Sigmoid colon (tissue), 7 donors: ENCODE measurements at places on chromosomes 12 and 14. TPM values are rescaled to one million over a fixed set of nuclear protein-coding genes. Genes with fewer than 3 reads are reported as not detected.

DNA sequence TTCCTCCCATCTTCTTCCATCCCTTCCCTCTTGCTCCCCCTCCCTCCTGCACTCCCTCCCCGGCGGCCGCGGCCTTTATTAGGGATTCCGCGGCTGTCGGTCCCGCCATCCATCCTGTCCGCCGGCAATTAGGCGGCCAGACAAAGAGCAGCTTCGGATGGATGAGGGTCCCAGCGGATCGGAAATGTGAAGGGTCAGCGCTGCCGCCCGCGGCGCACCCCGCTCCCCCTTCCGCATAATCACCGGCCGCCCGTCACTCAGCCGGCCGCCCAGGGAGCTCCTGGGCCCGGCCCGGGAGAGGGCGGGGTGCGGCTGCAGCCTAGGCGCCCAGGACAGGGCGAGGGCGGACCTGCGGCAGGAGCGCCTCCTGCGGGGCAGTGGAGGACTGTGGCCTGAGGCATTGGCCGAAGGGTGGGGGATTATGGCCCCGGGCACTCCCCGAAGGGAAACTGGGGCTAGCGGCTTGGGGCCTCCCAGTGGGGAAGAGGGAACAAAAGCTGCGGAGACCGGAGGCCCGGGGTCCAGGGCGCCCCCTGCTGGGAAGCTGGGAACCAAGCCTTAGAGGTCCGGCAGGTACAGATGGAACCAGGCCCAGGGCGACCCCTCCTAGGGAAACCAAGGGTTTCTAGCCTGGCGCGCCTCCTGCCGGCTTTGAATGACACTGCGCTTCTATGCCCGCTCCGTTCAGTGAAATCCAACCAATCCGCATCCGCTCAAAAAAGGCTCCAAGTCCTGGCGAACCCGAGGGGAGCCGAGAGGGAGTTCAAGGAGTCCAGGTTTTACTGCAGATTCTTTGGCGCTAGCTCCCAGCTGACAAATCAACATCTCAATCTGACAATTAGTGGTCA is 4.4 kb upstream of the DNAJC22 start:
- peak; percentile 87 for DNase-seq
- H3K4me3 ChIP-seq, result peak overlapping the region; percentile 50
- peaks cover 46% of the 10 kb centered on the region for H3K4me1 ChIP-seq

GRCh38 chr12:40194846-40195245 is 30.0 kb upstream of the LRRK2 start:
- DNase-seq, result no peak
- H3K27me3 ChIP-seq, result no peaks in the 10 kb centered on the region
- no peak overlapping the region for H3K27ac ChIP-seq
- no peak overlapping the region for H3K4me3 ChIP-seq
- H3K36me3 ChIP-seq, result no peaks in the 10 kb centered on the region

DNA sequence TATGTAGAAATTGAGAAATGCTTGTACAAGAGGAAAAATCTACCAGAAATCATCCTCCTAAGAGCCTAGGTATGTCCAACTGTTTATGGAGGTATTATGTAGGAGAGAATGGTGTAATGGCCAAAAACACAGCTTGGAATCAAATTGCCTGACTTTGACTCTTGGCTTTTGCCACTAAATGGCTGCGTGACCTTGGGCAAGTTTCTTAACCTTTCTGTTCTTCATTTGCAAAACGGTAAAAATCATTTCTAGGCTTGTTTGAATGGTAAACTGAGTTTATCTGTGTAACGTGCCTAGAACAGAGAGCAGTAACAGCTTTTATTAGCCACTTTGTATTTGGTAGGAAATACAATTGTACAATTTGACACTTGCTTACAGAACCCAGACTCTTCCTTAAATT is 4.9 kb upstream of the GRIP1 start:
- H3K4me1 ChIP-seq, result peaks cover 9% of the 10 kb centered on the region
- no peak for DNase-seq
- no peaks in the 10 kb centered on the region for H3K27me3 ChIP-seq
- H3K27ac ChIP-seq, result no peak overlapping the region
- no peak overlapping the region for H3K4me3 ChIP-seq

- H3K36me3 ChIP-seq, result no peaks in the 10 kb centered on the region
- H3K27me3 ChIP-seq, result no peaks in the 10 kb centered on the region
- DNase-seq, result no peak
- no peak overlapping the region for H3K27ac ChIP-seq
- no peaks in the 10 kb centered on the region for H3K4me1 ChIP-seq
Observed at GRCh38 chr12:25376985-25377384, 126.3 kb upstream of the KRAS start.

DNA sequence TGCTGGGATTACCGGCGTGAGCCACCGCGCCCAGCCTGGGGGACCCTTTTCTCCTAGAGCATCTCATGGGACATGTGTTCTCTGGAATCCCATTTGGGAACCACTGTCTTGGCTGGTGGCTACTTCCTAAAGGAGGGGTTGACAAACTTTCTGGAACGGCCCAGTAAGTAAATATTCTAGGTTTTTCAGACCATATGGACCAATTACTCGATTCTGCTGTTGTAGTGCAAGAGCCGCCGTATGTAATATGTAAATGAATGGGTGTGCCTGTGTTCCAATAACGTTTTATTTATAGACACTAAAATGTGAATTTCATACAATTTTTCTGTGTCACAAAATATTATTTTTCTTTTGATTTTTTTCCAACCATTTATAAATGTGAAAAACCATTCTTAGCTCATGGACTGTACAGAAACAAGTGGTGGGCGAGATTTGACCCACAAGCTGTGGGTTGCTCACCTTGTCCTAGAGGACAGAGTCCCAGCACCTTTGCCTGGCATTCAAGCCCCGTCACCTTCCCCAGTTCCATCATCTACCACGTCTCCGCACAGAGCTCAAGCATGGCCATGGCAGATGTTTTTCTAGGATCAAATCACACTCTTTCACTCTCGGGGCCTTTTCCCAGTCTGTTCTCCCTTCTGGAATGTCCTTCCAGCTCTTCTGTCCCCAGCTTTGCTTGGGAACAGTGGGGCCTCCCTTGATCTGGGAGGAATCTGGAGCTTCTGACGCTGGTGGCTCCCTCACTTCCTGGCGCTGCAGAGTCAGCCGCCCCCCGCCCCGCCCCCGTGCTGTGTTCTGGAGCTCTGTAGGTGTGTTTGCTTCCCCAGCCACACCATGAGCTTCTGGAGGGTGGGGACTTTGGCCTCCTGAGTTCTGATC is 17.9 kb upstream of the RCOR1 start:
- H3K4me1 ChIP-seq, result no peaks in the 10 kb centered on the region
- H3K36me3 ChIP-seq, result no peaks in the 10 kb centered on the region
- no peak overlapping the region for H3K27ac ChIP-seq
- H3K4me3 ChIP-seq, result no peak overlapping the region

GRCh38 chr12:112964915-112965314 is 13.4 kb upstream of the OAS2 start:
- H3K27ac ChIP-seq, result no peak overlapping the region
- no peaks in the 10 kb centered on the region for H3K27me3 ChIP-seq
- no peaks in the 10 kb centered on the region for H3K4me1 ChIP-seq
- H3K4me3 ChIP-seq, result no peak overlapping the region
- H3K36me3 ChIP-seq, result no peaks in the 10 kb centered on the region

DNA sequence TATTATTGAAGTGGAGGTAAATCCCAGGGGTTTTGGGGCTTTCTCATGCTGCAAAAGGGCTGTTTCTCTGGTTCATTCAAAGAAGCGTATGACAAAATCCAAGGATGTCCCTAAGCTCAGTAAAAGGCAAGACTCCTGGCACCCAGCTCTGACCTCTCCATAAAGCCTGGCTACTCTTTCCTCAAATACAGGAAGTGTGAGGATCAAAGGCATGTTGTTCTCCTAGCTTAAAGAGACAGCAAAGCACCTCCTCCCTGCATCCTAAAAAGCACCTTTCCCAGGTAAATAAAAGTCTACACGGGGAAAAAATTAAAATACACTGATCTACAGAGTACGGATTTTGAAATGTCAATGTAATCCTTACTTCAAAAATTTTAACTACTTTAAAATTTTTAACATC is 118.6 kb downstream of the LMNTD1 start:
- H3K27me3 ChIP-seq, result no peaks in the 10 kb centered on the region
- H3K36me3 ChIP-seq, result no peaks in the 10 kb centered on the region
- no peak overlapping the region for H3K27ac ChIP-seq
- peaks cover 28% of the 10 kb centered on the region for H3K4me1 ChIP-seq

GRCh38 chr14:48914382-48914781 is 671.8 kb downstream of the RPS29 start:
- H3K36me3 ChIP-seq, result no peaks in the 10 kb centered on the region
- H3K4me1 ChIP-seq, result no peaks in the 10 kb centered on the region
- H3K4me3 ChIP-seq, result no peak overlapping the region
- H3K27me3 ChIP-seq, result no peaks in the 10 kb centered on the region

- peak overlapping the region; percentile 68 for H3K4me3 ChIP-seq
- peak overlapping the region; percentile 58 for H3K27ac ChIP-seq
- no peak for DNase-seq
Observed at GRCh38 chr14:101781240-101782061, 19.9 kb downstream of the PPP2R5C start.

- H3K4me1 ChIP-seq, result no peaks in the 10 kb centered on the region
- H3K4me3 ChIP-seq, result no peak overlapping the region
- DNase-seq, result no peak
Observed at GRCh38 chr12:130796985-130797686, 41.9 kb downstream of the STX2 start.

GRCh38 chr12:3130057-3130830 is 53.1 kb downstream of the TSPAN9 start:
- no peak overlapping the region for H3K4me3 ChIP-seq
- no peak for DNase-seq
- no peaks in the 10 kb centered on the region for H3K36me3 ChIP-seq
- H3K4me1 ChIP-seq, result peaks cover 20% of the 10 kb centered on the region

GRCh38 chr12:22334410-22335100 is at the start of gene ST8SIA1:
Gene ST8SIA1, minus strand, starts transcription at chr12:22334707. Its CDS starts 475 bp downstream, at chr12:22334232.
- no peaks in the 10 kb centered on the region for H3K36me3 ChIP-seq
- DNase-seq, result peak; percentile 82

DNA sequence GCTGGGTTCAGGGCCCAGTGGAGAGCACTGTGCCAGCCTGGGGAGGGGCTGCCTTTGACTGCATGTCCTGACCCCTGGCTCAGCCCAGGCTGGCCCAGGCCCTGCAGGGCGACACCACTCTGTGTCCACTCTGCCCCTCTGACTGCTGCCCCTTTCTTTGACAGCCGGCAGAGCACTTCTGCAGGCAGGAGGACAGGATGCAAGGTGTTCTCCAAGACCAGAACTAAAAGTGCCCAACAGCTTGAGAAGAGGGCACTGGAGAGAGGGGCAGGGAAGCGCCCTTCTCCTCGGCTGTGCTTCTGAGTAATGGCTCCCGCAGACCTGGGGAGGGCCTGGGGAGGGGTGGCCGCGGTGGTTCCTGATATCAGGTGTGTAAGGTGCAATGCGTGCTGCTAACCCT is 72.7 kb downstream of the WDR20 start:
- peaks cover 12% of the 10 kb centered on the region for H3K36me3 ChIP-seq
- H3K4me3 ChIP-seq, result no peak overlapping the region
- H3K4me1 ChIP-seq, result no peaks in the 10 kb centered on the region
- H3K27ac ChIP-seq, result no peak overlapping the region

DNA sequence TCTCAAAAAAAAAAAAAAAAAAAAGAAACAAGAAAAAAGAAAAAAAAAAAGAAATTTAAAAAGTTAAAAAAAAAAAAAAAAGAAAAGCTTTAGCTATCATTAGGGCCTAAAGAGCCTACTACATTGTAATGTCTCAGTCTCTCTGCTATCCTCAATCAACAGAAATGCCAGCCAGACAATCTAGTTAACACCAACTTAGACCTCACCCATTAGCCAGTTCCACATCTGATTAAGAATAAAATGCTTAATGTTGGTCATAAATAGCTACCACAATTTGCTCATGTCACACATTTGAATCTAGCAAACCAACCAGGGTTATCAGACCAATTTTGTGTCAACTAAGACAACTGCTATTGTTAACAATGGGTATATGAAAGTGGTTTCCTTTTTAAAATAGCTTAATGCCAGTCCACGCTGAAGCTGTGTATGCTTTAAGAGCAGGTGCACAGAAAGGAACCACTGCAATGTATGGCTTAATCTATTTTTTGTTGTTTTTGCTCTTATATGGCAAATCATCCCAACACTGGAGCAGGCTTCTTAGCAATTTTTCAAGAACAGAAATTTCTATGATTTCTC is 45.5 kb upstream of the SELPLG start:
- no peak overlapping the region for H3K4me3 ChIP-seq
- H3K36me3 ChIP-seq, result peaks cover 14% of the 10 kb centered on the region
- H3K4me1 ChIP-seq, result peaks cover 65% of the 10 kb centered on the region
- DNase-seq, result no peak
- H3K27me3 ChIP-seq, result no peaks in the 10 kb centered on the region
- peak overlapping the region; percentile 68 for H3K27ac ChIP-seq

GRCh38 chr12:123100450-123100849 is 50.4 kb downstream of the PITPNM2 start:
- no peaks in the 10 kb centered on the region for H3K27me3 ChIP-seq
- no peak overlapping the region for H3K4me3 ChIP-seq
- no peaks in the 10 kb centered on the region for H3K36me3 ChIP-seq
- peaks cover 45% of the 10 kb centered on the region for H3K4me1 ChIP-seq

GRCh38 chr12:72957454-72957853 is 685.3 kb downstream of the TRHDE start:
- no peak overlapping the region for H3K4me3 ChIP-seq
- no peak overlapping the region for H3K27ac ChIP-seq
- no peaks in the 10 kb centered on the region for H3K36me3 ChIP-seq
- no peaks in the 10 kb centered on the region for H3K27me3 ChIP-seq

GRCh38 chr14:59085207-59085739 is 103.2 kb upstream of the DAAM1 start:
- H3K4me1 ChIP-seq, result no peaks in the 10 kb centered on the region
- H3K27me3 ChIP-seq, result no peaks in the 10 kb centered on the region
- no peak for DNase-seq
- no peak overlapping the region for H3K4me3 ChIP-seq

DNA sequence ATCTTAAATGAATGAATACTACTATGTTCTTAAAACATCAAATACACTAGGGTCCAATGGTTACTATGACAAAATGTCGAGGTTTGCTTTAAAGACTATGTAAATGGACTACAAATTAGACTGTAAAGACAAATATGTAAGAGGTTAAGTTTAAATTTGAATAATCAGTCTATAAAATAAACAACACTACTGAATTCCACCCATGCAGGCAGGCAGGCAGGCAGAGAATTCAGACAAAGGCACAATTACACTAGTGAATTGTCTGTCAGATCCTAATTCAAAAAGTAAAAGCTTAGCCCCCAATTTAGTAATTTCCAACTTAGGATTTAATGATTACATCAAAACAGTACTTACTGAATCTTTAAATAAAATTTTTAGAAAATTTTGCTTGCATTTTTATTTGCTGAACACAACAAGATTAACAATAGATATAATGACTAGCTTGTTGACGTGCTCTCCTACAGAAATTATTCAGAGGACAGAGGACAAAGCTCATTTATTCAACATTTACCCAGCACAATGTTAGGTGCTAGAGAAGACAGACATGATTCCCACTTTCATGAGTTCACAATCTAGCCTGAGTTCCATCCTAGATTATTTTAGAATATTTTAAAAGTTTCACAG is 97.4 kb downstream of the CDK17 start:
- no peak overlapping the region for H3K4me3 ChIP-seq
- H3K4me1 ChIP-seq, result peaks cover 22% of the 10 kb centered on the region
- H3K36me3 ChIP-seq, result peaks cover 19% of the 10 kb centered on the region
- H3K27me3 ChIP-seq, result no peaks in the 10 kb centered on the region

GRCh38 chr14:83909507-83909906 is 1620.4 kb upstream of the FLRT2 start:
- no peak overlapping the region for H3K4me3 ChIP-seq
- no peaks in the 10 kb centered on the region for H3K27me3 ChIP-seq
- no peaks in the 10 kb centered on the region for H3K36me3 ChIP-seq
- no peaks in the 10 kb centered on the region for H3K4me1 ChIP-seq

The WNK1 gene
- 73.6 TPM for total RNA-seq

The KCNJ8 gene
- 17.4 TPM for total RNA-seq

The TMEM30B gene
- total RNA-seq, result 0.66 TPM

The ANG gene
- total RNA-seq, result 13.3 TPM

The MGP gene
- total RNA-seq, result 1,009 TPM

The CHGA gene
- 5.0 TPM for total RNA-seq

The C14orf180 gene
- total RNA-seq, result not detected

The NEUROD4 gene
- not detected for total RNA-seq

The SERPINA10 gene
- not detected for total RNA-seq

The ITPR2 gene
- total RNA-seq, result 58.9 TPM

The OTUB2 gene
- total RNA-seq, result 0.49 TPM
